ENCODE measurements at places on chromosomes 1 and 21.

DNA sequence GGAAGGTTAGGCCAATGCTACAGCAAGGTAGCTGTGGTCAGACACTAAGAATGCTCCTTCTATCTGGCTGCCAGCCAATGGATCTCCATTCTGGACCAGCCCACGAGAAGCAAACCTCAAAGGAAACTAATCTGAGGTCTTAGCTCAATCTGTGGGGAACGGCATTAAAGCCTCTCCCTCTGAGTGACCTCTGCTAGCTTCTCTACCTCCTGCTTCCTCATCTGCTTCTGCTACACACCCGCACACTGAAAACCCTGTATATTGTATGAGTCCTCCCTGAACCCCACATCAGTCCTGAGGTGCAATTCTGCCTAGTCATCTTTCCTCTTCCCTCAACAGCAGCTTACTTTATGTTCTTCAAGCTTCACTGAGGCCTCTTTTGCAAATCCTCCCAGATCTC is 6.9 kb upstream of the GALE start:
- DNase-seq, result no peak

DNA sequence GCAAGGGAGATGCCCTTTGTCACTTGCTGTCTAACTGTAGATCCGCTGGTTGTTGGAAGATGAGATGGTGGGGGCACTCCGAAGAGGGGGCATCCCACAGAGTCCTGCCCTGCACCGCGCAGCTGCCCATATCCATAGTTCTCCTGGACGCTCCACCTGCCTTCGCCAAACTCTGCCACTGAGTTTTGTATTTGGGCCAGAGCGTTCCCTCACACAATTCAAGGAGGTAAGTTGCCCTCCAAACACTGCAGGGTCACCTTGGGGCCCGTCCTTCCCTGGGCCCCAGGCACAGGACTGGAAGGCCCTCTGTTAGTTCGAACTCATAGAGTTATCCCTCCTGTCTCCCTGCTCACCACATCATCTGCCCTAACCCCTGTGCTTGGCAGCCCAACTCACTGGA is 22.1 kb downstream of the HYI start:
- no peak for DNase-seq

- DNase-seq, result no peak
These were observed at the start of gene CROCC for GRCh38 chr1:16921391-16922185. Gene CROCC, plus strand, starts transcription at chr1:16921931. Its CDS starts 88 bp downstream, at chr1:16922019.

GRCh38 chr1:5975133-5975880 is 16.9 kb downstream of the NPHP4 start:
- DNase-seq, result no peak

- no peak for DNase-seq
These were observed 93.6 kb downstream of the SIM2 start for GRCh38 chr21:36792505-36792967.

GRCh38 chr1:162056043-162056442 is 13.4 kb upstream of the NOS1AP start:
- no peak for DNase-seq

GRCh38 chr1:202010180-202011015 is at the start of gene ELF3:
Gene ELF3, plus strand, starts transcription at chr1:202010587. Its CDS starts 550 bp downstream, at chr1:202011137.
- DNase-seq, result no peak

DNA sequence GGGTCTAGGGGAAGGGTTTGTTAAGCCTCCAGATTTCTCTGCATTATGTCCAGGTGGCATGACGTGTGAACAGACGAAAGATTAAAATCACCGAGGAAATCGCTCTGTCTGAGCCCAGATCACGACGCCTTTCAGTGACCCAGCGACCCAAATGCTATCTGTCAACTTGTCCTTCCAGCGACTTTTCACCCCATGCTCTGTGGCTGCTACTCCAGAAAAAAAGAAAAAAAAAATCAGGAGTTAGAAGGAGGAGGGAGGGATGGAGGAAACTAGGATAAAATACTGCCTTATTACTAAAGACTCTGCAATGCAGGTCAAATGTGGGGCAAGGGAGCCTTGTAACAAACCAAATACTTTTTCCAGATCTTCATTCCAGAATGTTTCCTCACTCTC is 352.0 kb downstream of the NUF2 start:
- DNase-seq, result no peak

GRCh38 chr1:194466706-194467105 is 1280.3 kb upstream of the B3GALT2 start:
- DNase-seq, result no peak

All from left forelimb (tissue), 1 donor.